ENCODE measurements at places on chromosomes 7 and 10.

- no peak for DNase-seq
These were observed 7.5 kb downstream of the SAR1A start for GRCh38 chr10:70162892-70163201.

- no peak for DNase-seq
These were observed 117.8 kb upstream of the MYO3A start for GRCh38 chr10:25815999-25816768.

DNA sequence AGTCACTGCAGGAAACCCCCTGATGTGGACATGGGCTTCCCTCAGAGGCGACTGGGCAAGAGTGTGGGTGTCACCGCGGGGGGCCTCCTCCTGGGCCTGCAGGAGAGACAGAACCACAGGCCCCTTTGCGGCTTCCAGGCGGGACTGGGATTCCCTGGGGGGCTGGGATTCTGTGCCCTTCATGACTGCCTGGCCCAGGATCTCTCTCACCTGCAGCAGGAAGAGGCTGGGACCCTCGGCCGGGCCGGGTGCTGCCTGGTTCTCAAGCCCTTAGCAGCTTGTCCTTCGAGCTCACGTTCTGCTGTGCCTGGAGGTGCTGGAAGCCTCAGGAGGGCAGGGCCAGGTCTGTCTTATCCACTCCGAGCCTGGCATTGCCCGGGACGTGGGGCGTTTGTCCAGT, 11.8 kb downstream of the SUN1 start:
- no peak for DNase-seq

DNA sequence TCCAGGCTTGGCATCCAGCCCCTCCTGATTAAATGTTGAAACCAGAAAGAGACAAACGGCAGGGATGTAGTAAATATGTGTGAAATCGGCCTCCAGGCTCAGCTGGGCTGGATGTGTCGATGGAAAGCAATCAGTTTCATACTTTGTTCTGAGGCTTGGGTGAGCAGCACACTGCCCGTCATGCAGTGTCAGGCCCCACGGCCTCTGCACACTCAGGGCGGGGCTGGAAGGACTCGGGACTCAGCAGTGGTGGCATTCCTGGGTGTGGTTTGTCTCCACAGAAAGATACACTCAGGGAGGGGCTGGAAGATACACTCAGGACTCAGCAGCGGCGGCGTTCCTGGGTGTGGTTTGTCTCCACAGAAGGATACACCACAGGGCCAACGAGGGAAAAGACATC, 22.0 kb downstream of the ADGRA1 start:
- no peak for DNase-seq

GRCh38 chr10:105885495-105885894, 1244.4 kb downstream of the SORCS3 start:
- no peak for DNase-seq

- no peak for DNase-seq
These were observed 36.5 kb downstream of the GHRHR start for GRCh38 chr7:31000161-31000693.

Data from AG04449 (cell line).